BJ (cell line): ENCODE measurements at places on chromosomes 2 and 18. TPM values are rescaled to one million over a fixed set of nuclear protein-coding genes. Genes with fewer than 3 reads are reported as not detected.

DNA sequence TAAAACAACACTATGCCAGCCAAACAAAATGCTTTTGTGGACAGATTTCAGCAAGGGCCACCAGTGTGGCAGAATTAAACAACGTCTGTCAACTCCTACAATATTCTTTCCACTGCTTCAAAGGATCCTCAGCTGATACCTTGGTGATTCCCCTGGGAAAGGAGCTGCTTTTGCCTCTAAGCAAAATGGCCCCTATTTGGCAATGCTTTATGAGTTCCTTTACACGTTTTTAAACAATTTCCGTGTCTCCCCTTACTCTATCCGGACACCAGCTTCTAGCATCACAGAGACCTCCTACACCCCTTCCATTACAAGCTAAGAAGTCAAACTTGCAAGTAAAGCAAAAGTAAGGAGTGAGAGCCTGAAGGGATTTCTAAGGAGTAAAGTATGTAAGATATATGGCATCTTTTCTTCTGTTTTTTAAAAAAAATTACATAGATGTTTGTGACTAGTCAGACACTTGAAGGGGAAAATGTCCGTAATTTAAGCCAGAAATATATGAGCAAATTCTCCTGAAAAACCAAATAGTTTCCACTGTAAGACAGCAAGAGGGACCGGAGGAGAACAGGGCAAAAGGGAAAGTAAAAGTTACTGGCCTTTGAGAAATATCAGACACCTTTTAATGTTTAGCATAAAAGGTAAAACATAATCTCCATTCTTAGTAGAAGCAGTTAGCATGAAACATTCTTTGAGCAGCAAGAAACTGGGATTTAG is 1.9 kb downstream of the SOS1 start:
- DNase-seq: no peak

GRCh38 chr2:197904446-197904845 is 100.1 kb downstream of the PLCL1 start:
- no peak for DNase-seq

- no peak for DNase-seq
Measured at GRCh38 chr18:28831908-28832307, 655.0 kb upstream of the CDH2 start.

The GCA gene
- polyA plus RNA-seq: 5.2 and 6.2 TPM in 2 replicates

DNA sequence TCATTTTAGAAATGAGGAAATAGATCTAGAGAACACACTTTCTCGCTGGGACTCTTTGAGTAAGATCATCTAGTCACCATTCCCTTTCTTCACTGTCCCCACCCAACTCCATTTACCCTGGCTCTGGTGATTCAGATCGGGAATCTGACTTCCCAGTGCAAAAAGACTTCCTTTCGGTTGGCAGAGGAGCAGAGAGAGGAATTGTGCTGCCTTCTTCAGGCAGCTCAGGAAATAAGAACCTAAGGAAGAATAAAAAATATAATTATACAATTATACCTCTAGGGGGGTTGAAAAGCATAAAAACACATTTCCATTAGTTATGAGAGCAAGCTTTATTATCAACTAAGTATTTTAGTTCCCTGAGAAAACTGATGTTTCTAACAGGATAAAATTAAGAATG is 9.3 kb upstream of the MPP4 start:
- no peak for DNase-seq

DNA sequence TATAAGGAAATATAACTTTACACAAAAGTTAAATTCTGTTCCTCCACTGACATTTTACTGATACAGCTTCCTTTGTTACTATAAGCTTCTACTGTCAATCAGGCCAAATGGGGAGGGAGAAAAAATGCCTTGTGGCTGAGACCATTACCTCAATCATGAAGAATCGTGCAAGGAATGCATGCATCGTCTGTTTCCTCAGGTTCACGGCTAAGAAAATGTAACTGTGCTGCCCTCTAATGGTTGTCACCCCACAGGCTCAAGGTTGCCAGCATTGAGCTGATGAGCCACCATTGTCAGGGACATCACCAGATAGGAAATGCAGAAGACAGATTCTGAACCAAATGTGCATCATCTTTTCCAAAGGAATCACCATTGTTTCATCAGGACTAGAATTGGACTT is 426.9 kb downstream of the CDH2 start:
- DNase-seq: no peak

The DNAJC10 gene
- polyA plus RNA-seq: 22.6 and 54.5 TPM in 2 replicates

The HOXD11 gene
- 9.8 and 9.9 TPM in 2 replicates for polyA plus RNA-seq

DNA sequence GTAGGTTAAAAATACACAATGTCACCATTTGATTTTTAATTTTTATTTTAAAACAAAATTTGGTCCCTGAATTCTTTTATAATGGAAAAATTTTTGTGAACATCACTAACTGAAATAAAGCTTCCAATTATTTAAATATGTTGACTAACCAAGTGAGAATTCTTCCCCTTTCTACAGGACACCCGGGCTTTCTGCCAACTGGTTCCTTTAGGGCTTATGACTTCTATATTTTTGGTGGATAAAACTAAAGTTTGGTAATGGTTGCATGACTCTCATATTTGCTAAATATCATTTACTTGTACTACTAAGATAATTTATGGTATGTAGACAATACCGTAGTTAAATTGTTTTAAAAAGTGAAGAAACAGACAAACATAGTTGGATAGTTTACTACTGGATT is 291.0 kb upstream of the DOK6 start:
- DNase-seq: no peak

GRCh38 chr18:8602040-8602439 is 7.2 kb upstream of the RAB12 start:
- no peak for DNase-seq

DNA sequence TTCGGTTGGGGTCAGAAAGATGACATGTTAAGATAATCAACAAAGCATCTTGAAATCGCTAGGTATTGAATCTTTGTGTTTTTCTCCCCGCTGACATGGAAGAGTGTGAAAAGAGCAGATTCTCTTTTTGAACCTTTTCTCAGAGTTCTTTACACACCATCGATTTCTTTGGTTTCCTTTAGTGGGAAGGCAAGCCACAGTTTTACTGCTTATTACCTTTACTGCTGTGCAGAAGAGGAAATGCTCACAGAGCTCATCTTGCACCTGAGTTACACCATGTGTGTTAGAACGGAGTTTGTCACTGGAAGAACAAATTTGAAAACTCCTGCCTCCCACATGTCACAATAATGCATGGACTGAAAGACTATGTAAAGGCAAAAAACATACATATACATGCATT is 45.3 kb upstream of the PDK1 start:
- DNase-seq: no peak

- DNase-seq: peak; percentile 65
Measured at GRCh38 chr2:223235986-223236385, 184.0 kb downstream of the KCNE4 start.

The CHRNG gene
- polyA plus RNA-seq: not detected in 2 replicates

The CIDEA gene
- not detected in 2 replicates for polyA plus RNA-seq

DNA sequence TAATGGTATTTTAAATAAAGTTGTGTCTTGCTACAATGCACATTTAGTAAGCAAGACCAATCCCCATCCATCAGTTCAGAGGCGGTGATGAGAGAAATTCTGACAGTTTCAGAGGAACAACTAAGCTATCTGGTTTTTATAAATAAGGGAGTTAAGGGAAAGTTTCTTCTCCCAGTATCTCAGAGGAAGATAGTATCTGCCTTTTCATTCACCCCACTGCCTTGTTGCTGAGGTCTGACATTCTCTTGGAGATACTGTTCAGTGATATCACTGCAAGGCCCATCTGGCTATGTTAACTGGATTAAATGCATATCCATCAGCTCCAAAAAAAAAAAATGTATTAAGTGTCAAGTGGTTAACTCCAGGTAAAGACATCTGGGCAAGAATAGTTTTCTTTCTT is 47.9 kb downstream of the RBMS1 start:
- DNase-seq: no peak

The TACR1 gene
- polyA plus RNA-seq: 0.04 and 0.07 TPM in 2 replicates
